ENCODE measurements at places on chromosomes 13 and 19.

GRCh38 chr13:102291587-102292218 is 110.1 kb downstream of the FGF14 start:
- no peak for ATAC-seq

- no peak for ATAC-seq
Measured at GRCh38 chr13:37349916-37350315, 244.5 kb upstream of the CSNK1A1L start.

- no peak for ATAC-seq
Measured at GRCh38 chr19:48925240-48925843, 8.2 kb upstream of the DHDH start.

- ATAC-seq = no peak
Measured at GRCh38 chr13:95241321-95241720, 59.9 kb downstream of the ABCC4 start.

DNA sequence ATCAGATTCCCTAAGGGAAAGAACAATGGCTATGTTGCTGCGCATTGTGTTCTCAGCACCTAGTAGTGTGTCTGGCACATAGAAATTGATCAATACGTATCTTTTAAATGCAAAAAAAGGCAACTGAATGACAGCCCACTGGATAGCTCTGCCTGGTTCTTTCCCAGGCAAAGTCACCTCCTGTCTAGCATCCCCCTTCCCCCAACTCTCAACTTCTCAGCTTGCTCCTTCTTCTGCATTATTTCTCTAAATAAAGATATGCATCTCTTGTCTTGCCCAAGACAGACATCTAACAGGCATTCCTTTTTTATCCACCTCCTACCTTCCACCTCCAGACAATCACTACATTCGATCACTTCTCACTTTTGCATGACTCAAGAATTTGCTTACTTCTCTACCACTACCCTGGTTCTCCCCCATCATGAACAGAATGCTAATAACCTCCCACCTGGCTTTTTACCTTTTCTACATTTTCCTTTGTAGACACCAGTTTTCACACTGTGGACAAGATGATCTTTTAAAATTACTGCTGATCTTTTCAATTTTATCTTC is 26.5 kb upstream of the OXGR1 start:
- ATAC-seq = no peak

- ATAC-seq = peak; percentile 94
Measured at GRCh38 chr13:102798581-102799425, at the start of the genes BIVM and POGLUT2. TSS of gene BIVM (plus strand) at chr13:102799119. CDS start at chr13:102807268, 8,149 bp downstream. TSS of gene POGLUT2 (minus strand) at chr13:102798976. CDS start at chr13:102798670, 306 bp downstream.

DNA sequence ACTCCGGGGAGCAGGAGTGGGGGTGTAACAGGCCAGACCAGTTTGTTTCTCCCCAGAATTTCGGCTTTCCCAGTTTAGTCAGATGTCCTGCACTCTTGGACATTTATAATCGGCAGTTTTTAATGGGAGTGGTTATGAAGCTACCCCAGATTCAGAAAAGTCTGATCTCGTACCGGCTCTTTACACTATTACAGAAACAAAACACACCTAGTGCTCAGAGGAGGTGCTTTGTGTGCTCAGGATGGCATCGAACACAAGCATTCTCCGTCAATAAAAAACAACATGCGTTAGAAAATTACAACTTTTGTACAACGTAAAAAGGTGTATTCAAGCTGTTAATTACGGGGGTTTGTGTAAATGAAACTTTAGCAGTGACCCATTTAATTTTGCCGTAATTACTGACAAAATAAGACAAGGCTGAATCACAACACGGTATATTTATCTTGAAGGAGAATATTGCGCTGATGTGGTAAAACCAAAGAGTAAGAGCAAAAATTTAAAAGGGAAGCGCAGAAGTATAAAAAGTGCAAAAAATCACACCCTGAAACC is 6.6 kb upstream of the SOX1 start:
- no peak for ATAC-seq

- no peak for ATAC-seq
Measured at GRCh38 chr19:36100476-36100875, 10.5 kb upstream of the OVOL3 start.

DNA sequence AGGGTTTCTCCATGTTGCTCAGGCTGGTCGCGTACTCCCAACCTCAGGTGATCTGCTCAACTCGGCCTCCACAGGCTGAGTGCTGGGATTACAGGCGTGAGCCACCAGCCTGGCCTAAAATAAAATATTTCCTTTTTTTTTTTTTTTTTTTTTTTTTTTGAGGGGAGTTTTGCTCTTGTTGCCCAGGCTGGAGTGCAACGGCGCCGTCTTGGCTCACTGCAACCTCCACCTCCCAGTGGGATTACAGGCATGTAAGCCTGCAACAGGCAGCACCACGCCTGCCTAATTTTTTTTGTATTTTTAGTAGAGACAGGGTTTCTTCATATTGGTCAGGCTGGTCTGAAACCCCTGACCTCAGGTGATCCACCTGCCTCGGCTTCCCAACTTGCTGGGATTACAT is 4.9 kb downstream of the ZNF506 start:
- no peak for ATAC-seq

- ATAC-seq = no peak
Measured at GRCh38 chr13:32495429-32495828, 43.2 kb downstream of the N4BP2L2 start.

DNA sequence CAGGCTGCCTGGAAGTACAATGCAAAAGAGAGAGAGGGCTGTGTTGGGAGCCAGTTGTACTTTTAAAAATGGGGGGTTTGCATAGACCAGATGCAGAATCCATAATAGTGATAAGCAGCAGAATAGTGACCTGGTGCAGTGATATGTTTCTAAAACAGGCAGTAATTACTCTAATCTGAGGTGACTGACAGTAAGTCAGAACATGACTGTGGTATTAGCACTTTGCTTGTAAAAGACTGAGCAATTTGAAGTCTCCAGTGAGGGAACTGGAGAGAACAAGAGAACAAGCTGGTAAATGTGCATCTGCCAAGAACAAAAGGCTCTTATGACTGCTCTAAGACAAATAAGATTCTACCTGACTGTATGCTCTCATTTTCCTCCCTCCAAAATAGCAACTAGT is 383.4 kb downstream of the ITGBL1 start:
- no peak for ATAC-seq

GRCh38 chr19:7883796-7884570 is 4.3 kb upstream of the LRRC8E start:
- ATAC-seq = no peak

DNA sequence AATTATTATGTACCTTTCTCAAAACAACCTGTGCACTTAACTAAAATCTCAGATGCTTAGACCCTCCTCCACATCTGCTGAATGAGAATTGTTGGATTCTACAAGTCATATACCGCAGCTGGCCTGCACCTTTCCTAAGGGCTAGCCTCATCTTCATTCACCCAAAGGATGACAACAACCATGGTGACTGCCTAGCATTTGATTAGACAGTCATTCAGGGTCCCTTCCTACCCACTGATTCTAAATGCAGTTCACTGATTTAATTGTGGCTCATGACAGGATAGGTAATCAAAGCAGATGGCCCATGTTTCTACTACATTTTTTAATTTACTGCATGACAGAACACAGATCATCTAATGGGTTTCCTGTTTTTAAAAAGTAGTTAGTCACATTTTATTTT is 551.9 kb upstream of the SLC10A2 start:
- ATAC-seq = no peak

DNA sequence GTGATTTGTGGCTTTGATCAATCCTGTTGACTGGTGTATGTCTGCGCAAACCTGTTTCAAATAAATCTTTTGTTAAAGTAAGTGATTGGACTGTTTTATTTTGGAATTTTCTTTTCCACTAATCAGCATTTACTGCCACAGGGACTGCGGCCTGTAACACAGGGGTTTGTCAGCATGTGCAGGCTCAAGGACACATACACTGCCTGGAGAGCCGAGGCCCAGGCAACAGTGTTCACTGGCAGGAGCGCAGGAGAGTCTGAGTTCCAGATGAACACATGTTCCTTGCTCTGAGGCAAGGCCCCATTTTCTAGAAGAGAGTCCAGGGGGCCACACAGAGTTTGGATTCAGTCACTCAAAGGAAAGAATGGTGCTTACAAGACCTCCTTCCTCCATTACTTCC is 26.0 kb downstream of the SHISA2 start:
- no peak for ATAC-seq

DNA sequence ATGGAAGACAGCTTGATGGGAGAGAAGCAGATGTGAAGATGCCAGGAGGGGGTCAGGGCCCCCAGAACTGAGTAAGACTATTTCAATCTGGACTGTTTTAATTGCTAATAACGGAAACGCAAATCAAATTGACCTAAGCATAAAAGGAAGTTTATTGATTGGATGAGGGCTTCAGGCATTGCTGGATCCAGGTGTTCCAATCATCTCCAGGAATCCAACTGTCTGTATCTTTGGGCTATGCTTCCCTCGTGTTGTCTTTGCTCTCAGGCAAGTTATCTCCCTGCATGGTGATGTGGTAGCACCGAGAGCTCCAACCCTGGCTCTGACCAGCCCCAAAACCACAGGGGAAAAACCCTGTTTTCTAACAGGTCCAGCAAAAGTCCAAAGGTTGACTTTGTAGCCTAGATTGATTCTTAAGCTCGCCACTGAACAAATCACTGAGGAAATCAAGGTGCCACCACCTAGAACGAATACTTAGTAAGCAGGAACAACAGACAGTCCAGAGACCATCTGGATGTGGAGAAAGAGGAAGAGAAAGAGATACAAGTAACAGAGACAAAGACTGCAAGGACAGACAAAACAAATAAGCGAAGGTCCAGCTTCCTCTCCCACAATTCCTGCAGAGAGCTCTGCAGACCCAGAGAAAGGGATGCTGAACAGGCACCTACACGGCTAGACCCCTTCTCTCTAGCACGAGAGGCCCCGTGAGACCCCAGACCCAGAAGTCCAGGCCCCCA is 1.2 kb upstream of the C19orf81 start:
- no peak for ATAC-seq

GRCh38 chr13:62033934-62034333 is 618.3 kb upstream of the PCDH20 start:
- no peak for ATAC-seq

DNA sequence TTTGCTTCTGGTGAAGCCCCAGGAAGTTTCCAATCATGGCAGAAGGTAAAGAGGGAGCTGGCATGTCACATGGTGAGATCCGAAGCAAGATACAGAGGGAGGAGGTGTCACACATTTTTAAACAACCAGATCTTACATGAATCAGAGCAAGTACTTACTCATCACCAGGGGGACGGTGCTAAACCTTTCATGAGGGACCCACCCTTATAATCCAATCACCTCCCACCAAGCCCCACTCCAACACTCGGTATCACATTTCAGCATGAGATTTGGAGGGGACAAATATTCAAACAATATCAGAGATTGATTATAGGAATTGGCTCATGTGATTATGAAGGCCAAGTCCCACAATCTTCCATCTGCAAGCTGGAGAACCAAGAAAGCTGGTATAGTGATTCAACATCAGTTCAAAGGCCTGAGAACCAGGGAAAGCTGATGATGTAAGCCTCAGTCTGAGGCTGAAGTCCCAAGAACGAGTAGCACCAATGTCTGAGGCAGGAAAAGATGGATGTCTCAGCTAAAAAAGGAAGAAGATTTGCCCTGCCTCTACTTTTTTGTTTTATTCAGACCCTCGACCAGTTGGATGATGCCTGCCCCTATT is 58.6 kb upstream of the WDFY2 start:
- ATAC-seq = no peak

GRCh38 chr13:60572003-60572798 is 175.2 kb downstream of the TDRD3 start:
- ATAC-seq = no peak

DNA sequence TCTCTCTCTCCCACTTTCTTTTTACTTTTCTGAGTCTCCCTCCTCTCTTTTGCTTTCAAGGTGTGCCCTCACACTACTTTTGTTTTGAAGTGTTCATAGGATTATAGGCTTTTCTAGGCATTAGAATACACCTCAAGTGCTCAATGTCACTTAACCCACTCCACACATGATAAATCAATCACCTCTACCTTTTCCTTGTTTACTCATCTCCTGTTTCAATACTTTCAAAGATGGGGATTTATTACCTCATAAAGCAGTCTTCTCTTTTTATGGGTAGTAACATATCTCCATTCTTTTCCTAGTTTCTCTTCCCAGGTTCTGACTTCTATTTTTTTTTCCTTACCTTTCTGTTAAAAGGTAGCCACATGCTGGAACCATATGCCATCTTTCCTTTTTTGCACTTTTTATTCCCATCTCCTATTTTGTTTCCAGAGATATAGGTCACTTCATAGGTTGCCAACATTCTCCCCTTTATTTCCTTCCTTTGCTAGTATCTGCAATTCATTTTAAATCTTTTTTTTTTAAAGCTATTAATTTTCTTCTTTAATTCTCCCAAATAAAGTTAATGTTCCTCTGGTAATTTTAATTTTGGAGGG is 137.6 kb upstream of the SLC10A2 start:
- no peak for ATAC-seq

- ATAC-seq = no peak
Measured at GRCh38 chr13:94382517-94382916, 97.0 kb downstream of the DCT start.

DNA sequence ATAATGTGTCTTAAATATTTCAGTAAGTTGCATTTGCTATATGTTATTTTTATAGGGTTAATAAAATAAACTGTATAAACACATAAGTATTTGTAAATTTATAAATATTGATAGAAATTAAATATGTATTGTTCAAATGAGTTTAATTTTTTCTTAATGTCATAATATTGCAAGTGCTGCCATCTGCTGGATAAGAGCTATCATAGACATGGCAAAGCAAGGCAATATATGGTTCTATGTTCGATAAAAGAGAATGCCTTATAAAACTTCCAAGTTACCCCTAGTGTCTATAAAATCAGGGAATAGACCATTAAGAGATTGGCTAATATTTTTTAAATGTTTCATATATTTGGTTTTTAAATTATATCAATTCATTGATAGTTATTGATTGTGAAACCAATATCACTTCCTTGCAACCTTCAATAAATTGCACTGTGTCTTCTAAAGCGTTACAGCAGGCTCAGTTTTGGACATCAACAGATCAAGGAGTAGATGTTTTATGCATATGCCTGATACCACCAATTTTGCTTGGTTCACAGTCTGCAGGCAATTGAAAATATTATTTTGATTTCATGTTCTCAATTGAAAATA is 29.0 kb upstream of the SLITRK6 start:
- ATAC-seq = no peak

DNA sequence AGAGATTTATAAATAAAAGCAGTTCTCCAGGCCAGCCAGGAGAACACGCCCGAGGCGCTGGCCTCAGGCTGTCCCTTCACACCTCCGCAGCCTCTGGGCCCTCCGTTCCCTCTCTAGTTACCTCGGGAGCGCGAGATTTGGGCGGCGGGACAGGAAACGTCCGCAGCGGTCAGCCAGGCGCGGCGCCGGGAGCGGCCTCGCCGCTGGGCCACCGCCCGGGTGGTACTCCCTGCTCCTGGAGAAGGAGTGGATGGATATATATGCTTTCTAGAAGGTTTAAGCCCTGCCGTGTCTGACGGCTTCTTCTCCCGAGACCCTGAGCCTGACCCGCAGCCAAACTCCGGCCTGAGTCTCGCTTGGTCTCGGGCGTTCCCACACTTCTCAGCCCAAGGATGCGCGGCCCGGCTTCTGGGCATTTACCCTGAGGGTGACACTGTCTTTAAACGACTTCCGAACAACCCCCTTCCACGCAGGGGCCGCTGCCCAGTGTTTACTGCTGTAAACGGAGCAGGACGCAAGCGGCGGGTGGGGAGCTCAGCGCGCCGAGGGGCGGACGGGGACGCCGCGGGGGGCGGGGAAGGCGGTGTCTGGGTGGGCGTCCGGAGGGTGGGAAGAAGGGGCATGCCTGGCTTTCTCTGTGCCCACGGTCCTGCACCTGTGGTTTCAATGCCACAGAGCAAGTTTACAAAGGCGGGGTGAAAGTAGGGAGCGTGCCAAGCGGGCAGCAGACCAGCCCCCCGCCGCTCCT is 2.0 kb upstream of the ZIC2 start:
- ATAC-seq = no peak
